ENCODE measurements at places on chromosomes 16 and 17.
A peak's percentile ranks its signal among the peaks of the same experiment; 100 is the strongest.

GRCh38 chr17:37651849-37652248, 8.6 kb upstream of the DDX52 start:
- no peak for DNase-seq

GRCh38 chr16:15874745-15875314, 13.6 kb downstream of the CEP20 start:
- DNase-seq = peak; percentile 81

GRCh38 chr17:49278076-49278475, 47.5 kb upstream of the PHOSPHO1 start:
- no peak for DNase-seq

DNA sequence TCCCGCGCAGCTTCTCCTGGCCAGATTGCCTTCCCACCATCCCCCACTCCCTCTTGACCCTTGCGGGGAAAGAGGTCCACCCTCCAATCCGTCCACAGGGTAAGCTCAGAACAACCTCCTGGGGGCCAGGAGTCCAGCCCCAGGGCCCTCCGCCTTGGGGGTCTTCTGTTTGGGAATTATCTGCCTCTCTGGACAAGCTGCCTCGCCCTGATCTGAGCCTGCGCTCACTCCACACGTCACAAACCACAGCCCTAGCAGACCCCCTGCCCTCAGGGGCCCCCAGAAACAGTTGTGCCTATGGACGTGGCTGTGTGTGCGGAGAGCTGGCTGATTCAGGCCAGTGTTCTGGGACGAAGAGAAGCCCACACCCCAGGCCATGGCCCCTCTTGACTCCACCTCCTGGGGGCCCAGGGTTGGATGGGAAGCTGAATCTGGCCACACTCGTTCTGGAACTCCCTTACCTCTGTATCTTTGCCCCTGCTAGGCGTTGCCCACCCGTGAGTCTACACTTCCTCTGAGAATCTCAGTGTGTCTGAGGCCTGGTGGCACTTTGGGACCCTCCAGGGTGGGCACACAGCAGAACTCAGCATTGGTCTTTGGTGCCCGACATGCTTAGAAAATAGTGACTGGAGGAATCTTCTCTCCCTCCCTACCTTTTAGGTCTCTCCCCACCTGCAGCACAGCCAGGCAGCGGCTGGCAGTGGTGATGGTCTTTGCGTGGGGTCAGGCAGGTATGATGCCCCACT, 119.9 kb upstream of the SMURF2 start:
- no peak for DNase-seq

GRCh38 chr17:63850401-63850800, 7.9 kb upstream of the SMARCD2 start:
- DNase-seq = no peak

- peak; percentile 93 for DNase-seq
These were observed 2.4 kb upstream of the USP36 start for GRCh38 chr17:78842881-78843565.

DNA sequence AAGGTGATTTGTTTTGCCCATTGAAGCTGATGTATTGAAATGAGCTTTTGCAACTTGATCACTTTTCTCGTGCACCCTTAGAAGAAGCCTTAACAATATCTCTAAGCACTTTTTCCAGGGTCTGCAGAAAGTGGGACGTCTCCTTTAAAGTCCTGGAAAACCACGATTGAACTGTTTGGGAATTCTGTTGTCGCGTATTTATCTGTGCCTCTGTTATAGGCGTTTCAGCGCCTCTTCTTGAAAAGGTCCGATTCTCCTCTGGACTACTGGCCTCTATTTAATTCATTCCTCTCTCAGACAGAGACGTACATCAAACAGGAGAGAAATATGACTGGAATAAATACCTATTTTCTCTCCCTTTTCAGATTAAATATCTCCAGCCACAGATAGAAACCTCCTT, 262.4 kb upstream of the PSMD7 start:
- DNase-seq = no peak

DNA sequence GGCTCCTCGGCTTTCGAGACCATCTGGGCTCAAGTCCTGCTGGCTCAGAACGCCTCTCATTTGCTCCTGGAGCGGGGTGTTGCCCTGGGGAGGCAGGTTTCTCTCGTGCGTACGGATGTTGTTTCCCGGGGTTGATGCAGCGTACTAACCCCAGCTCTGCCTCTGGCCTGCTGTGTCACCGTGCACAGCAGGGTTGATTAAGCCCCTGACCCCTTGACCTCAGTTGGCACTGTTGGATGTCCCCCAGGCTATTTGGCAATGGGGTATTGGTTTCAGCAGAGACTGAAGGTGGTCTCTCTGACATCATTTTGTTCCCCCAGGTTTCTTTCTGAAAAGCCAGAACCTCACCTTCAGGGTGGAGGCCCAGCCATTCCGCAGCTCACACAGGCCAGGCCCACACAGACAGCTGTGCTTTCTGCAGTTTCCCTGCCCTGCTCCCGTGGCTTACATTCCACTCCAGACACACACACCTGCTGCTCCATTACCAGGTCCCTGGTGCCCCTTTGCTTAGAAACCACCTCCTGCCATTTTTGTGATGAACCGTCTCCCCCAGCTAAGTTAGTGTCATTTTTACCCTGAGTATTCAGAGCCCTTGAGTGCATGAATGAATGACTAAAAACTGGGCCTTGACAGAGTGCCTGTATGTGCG, 233.5 kb downstream of the CCDC182 start:
- no peak for DNase-seq

DNA sequence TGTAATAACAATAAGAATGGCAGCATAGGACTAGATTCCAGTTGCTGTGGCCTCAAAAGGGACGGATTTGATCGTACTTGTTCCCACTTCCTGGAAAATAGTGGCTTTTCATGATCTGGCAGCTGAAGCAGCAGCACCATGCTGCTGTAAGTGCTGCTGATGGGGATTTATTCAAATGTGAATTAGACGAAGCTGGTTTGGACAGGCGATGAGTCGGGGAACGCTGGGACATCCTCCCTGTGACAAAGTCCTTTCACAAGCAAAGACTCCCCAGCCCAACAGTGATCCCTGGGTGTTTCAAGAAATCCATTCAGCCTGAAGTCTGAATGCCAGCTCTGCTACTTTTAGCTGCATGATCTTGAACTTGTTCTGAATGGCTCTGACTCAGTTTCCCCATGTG, 88.6 kb upstream of the XYLT1 start:
- DNase-seq = no peak

GRCh38 chr16:74718140-74718539, 17.5 kb upstream of the MLKL start:
- DNase-seq = no peak

DNA sequence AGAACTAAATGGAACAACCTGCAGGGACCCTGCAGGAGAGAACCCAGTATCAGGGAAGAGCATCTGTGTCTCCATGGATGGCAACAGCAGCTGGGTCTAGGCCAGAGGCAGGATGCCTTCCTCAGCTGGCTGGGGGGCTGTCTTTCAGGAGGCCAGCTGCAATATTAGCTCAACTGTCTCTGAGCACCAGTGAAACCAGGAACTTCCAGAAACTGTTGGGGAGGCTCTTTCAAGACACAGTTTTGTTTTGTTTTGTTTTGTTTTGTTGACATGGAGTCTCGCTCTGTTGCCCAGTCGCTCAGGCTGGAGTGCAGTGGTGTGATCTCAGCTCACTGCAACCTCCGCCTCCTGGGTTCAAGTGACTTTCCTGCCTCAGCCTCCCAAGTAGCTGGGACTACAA, 7.6 kb downstream of the GPR142 start:
- DNase-seq = no peak

GRCh38 chr16:11327277-11328171, 17.7 kb upstream of the RMI2 start:
- no peak for DNase-seq

DNA sequence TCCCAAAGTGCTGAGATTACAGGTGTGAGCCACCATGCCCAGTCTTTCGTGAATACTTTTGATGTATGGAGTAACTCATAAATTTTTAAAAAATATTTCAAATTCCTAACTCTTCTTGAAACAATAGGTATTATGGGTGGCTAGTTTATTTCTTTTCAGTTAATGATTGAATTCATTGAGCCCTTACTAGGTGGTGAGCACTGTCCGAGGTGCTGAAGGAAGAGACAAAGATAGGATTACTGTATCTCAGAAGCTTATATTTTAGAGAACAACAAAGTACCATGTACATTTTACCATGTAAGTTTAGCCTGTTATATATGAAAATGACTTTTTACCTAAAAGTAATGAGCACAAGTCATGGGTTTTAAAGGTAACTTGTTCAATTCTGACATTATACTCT, 418.3 kb downstream of the NPIPA7 start:
- no peak for DNase-seq

DNA sequence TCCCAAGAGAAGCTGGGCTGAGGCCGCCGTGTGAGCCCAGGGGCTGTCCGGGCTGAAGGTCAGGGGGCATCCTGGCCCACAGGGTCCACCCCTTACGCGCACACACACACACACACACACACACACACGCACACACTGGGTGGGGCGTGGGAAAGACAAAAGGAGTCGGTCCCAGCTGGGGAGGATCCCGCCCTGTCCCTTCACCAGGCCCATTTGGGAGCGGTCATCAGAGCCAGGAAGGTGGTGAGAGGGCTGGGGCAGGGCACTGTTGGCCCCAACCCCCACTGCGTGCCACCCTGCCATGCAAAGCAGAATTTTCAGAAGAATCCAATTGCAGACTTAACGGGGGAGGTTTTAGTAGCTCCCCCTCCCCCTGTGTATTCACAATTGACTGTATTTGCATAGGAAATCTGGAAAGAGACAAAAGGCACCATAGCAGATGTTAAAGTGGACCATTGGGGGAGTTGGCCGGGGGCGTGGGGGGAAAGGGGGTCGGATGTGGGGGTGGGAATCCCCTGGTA, 11.3 kb upstream of the CD300A start:
- DNase-seq = no peak

GRCh38 chr16:79651363-79651762, 50.8 kb upstream of the MAF start:
- peak; percentile 93 for DNase-seq

DNA sequence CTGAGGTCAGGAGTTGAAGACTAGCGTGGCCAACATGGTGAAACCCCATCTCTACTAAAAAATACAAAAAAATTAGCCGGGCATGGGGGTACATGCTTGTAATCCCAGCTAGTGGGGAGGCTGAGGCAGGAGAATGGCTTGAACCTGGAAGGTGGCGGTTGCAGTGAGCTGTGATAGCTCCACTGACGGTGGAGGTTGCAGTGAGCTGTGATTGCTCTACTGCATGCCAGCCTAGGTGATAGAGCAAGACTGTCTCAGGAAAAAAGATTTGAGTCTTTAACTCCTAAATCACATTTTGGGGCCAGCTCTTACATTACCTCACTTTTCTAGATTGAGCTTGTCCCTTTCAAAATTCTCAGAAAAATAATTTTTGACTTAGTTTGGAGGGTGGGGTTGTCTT, 15.2 kb downstream of the VMP1 start:
- no peak for DNase-seq

DNA sequence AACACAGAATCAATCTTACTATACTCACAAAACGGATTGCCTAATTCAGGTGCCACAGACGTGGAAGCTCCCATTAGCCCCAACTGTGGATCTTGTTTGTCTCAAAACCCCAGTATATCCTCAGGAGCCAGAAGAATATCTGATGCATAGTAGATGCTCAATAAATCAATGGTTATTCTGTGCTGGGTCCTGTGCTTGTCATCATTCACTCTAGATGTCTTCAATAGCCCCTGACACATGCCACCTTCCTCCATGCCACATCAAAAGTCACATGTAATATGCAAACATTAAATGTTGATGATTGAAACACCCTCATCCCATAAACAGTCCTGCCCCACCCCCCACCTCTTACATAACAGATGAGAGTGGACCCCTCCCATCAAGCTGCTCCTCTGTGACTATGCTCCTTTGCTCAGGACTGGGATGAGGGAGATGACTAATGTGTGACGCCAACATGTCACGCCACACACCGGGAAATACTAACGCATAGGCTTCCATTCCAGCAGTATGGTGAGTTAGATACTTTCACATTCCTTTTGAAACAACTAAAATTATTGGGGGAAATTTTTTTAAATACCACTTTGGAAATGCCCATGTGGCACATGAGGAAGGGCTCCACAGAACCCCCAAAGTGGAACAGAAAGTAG, 267.6 kb upstream of the SDK2 start:
- DNase-seq = no peak

GRCh38 chr16:50185005-50185505, 31.9 kb downstream of the TENT4B start:
- no peak for DNase-seq

All from SK-MEL-5 (cell line).